ENCODE measurements at places on chromosomes 5 and 9.
A peak's percentile ranks its signal among the peaks of the same experiment; 100 is the strongest.

DNA sequence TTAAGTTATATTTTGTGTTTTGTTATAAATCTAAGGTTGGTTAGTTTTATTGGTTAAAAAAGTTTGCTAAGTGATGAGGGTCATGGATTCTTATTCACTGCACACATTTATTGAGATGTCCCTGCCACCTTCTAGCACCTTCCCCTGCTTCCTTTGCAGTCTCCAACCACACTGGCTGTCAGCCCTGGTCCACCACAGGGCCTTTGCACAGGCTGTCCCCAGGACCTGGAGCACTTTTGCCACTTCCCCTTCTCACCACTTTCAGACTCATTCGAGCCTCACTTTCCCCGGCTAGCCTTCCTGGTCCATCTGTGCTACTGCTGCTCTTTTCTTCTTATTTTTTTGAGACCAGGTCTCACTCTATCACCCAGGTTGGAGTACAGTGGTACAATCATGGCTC, 45.3 kb downstream of the ARHGAP26 start:
- H3K4me3 ChIP-seq: no peak overlapping the region
- H3K27me3 ChIP-seq: no peaks in the 10 kb centered on the region
- no peak for DNase-seq
- H3K36me3 ChIP-seq: no peaks in the 10 kb centered on the region
- no peak overlapping the region for H3K27ac ChIP-seq
- H3K4me1 ChIP-seq: peaks cover 26% of the 10 kb centered on the region

GRCh38 chr9:91246846-91247245, 114.9 kb downstream of the AUH start:
- H3K4me1 ChIP-seq: peaks cover 51% of the 10 kb centered on the region
- H3K27ac ChIP-seq: peak overlapping the region; percentile 62
- H3K27me3 ChIP-seq: no peaks in the 10 kb centered on the region
- DNase-seq: no peak

DNA sequence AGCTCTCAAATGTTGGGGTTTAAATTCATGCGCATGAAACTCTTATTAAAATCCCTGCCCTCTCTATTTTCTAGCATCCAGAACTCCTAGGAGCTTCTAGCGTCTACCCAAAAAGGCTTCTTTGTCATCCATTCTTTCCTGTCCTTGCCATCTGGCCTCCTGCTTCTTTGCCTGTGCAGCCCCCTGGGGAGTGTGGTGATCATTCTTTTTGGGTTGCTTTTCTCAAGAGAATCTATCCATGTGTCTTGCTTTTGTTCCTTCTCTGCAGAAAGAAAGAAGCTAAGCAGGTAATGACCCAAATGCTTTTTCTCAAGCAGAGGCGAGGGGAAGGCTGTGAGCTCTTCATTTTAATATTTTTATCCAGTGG, 26.6 kb downstream of the SKP2 start:
- DNase-seq: no peak
- no peak overlapping the region for H3K27ac ChIP-seq
- no peaks in the 10 kb centered on the region for H3K27me3 ChIP-seq
- H3K4me3 ChIP-seq: no peak overlapping the region

- peaks cover 9% of the 10 kb centered on the region for H3K4me1 ChIP-seq
- DNase-seq: no peak
- H3K4me3 ChIP-seq: no peak overlapping the region
- no peak overlapping the region for H3K27ac ChIP-seq
Observed at GRCh38 chr9:131387394-131387793, 6.5 kb upstream of the PRRC2B start.

- H3K36me3 ChIP-seq: no peaks in the 10 kb centered on the region
- H3K27ac ChIP-seq: no peak overlapping the region
- no peak overlapping the region for H3K4me3 ChIP-seq
- DNase-seq: no peak
- no peaks in the 10 kb centered on the region for H3K27me3 ChIP-seq
- H3K4me1 ChIP-seq: peaks cover 7% of the 10 kb centered on the region
Observed at GRCh38 chr5:139147483-139148087, 50.6 kb downstream of the SIL1 start.
